Stimulated activated CD4-positive, alpha-beta T cell treated with anti-CD3 and anti-CD28 coated beads, TNF-alpha, amount 100 ng/mL, for 4 hours (primary cell): ENCODE measurements at places on chromosomes 16 and 17.

- no peak for DNase-seq
These were observed 16.1 kb downstream of the PLK1 start for GRCh38 chr16:23694644-23695373.

DNA sequence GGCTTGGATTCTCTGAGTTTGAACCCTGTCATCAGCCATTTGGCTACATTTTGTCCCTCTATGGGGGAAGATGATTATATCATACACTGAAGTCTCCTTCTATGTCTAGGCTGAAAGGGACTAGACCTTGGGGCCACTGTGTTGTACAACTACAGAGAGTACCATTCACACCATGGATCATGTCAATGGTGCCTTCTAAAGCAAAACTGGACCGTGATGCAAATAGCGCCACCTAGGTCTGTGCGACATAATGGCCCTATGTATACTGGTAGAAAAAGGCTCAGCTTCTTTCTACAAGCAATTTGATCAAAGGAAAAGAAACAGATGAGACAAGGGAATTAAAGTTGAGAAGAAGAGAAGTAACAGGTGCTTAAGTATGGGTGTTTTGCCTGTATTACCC is 100.7 kb downstream of the LYRM1 start:
- peak; percentile 3 for DNase-seq

DNA sequence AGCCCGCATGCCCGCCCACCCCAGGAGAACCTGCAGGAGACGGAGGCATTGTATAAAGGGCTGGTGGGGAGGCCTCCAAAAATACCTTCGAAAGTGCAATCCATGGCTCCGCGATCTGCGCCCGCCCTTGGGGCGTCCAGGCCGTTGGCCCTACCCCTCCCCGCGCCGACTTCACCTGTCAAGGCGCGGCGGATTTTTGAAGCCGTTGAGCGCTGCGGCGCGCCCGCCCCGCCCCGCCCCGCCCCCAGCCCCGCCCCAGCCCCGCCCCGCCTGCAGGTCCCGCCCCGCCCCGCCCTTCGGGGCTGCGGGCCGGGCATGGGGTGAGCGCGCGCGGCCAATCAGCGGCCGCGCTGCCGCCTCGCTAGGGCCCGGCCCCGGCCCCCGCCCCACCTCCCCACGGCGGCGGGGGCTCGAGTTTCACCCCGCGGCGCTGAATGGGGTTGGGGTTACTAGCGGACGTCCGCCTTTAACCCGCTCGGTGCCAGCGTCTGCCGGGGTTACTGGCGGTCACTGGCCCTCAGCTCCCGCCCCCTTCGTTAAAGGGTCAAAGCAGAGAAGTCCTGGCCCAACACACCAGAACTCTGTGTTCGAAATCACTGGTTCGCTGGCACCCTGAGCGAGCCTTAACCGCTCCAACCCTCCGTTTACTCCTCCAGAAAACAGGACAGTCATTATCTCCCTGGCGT is 13.2 kb downstream of the SREBF1 start:
- DNase-seq: peak; percentile 53

DNA sequence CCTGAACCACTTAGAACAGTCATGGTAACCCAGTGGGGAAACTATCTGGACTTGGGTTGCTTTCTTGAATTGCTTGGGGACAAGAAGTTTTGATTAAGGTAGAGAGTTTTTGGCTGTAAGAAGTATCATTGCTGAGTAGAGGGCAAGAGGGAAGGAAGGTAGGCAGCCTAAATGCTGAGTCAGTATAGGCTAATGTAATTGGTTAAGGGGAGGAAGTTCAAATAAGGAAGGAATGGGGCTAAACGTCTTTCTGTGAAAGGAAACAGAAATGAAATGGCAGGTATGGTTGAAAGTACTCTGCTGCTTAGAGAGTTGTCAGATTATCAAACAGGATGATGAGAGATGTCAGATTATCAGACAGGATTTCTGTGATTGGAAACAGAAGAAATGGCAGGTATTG is 20.3 kb downstream of the KPNB1 start:
- no peak for DNase-seq

DNA sequence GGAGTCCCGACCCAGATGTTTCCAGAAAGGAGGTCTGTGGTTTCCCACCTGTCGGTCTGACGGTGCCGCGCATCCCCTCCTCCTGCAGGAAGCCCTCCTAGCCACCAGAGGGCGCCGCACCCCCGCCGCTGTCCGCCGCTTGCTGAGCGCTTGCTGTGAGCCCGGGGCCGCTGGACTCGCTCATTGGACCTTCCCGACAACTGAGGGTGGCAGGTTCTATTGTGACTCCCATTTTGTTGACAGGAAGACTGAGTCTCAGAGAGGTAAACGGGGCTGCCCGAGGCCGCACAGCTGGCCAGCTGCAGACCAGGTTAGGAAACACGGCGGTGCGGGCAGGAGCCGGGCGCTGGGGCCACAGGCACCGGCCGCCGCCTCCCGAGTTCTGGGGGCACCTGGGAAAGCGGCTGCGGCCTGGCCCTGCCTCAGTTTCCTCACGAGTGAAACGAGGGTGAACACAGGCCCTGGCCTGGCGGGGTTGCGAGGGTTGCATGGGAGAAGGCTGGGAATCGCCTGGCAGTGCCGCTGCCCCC is 191.1 kb upstream of the CIBAR2 start:
- peak; percentile 51 for DNase-seq

- DNase-seq: no peak
These were observed 878 bp upstream of the TRIM25 start for GRCh38 chr17:56914581-56915273.

DNA sequence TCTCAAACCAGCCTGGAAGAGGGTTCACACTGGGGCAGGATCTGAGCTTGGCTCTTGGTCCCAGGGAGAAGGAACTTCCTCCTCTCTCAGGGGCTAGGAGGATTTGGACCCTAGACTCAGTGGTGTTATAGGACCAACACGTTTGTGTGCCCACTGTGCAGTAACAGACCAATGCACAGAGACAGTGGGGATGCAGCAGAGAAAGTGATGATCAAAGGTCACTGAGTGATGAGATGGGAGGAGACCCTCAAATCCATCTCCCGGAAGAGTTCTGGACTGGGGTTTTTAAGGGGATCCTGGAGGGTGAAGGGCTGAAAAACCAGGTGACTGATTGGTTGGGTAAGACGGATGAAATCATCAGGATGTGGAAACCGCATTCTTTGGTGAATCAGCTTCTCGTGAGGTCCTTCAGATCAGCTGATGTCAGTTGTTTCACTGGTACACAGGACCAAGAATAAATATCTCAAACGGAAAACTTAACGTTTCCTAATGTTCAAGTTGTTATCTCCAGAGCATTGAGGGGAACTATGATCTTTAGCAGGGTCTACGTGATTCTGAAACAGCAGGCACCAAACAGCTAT is 3.3 kb upstream of the VAC14 start:
- no peak for DNase-seq

- DNase-seq: no peak
These were observed 44.0 kb upstream of the ABCC11 start for GRCh38 chr16:48291303-48291702.

GRCh38 chr17:15092762-15093161 is 172.4 kb downstream of the PMP22 start:
- no peak for DNase-seq

GRCh38 chr17:12656354-12656753 is 9.3 kb upstream of the MYOCD start:
- DNase-seq: no peak

DNA sequence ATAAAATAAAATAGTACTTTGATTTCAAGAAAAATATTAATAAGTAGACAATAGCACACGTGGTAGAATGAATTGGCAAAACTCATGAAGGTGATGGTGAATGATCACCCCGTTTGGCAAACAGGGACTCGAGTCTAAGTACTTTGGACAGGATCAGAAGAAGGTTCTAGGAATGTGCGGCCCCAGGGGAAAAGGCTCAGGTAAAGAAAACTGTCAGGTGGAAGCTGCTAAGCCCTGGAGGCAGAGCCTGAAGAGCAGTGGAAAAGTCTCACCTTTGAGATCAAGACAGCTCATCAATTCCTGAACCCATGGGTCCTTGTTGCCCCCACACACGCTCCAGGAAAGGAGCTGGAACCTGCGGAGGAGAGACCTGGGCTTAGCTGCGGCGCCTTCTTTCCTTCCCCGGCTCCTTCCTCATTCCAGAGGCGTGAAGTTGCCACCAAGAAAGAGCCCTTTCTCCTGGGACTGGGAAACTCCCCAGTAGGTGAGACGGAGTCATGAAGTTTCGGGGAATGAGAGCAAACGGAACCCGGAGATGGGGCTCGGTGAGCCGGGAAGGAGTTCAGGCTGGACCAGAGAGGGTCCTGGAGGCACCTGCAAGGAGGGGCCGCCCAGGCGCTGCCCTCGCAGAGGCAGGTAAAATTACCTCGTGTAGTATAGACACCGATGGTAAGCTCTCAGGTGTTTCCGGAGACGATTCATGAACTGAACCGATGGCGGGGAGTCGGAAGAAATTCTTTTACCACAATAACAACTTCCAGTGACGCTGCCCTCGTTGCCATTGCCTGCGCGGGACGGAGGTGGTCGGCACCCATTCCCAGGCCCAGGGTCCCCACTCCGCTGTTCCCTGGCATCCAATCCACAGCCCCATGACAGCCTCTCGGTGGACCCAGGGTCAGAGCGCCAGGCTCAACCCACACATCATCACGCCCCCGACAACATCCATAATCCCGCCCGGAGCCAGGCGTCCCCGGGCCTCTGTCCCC is 1.2 kb upstream of the ZMYND15 start:
- DNase-seq: no peak

GRCh38 chr17:78896091-78896833 is 6.7 kb downstream of the CEP295NL start:
- no peak for DNase-seq

DNA sequence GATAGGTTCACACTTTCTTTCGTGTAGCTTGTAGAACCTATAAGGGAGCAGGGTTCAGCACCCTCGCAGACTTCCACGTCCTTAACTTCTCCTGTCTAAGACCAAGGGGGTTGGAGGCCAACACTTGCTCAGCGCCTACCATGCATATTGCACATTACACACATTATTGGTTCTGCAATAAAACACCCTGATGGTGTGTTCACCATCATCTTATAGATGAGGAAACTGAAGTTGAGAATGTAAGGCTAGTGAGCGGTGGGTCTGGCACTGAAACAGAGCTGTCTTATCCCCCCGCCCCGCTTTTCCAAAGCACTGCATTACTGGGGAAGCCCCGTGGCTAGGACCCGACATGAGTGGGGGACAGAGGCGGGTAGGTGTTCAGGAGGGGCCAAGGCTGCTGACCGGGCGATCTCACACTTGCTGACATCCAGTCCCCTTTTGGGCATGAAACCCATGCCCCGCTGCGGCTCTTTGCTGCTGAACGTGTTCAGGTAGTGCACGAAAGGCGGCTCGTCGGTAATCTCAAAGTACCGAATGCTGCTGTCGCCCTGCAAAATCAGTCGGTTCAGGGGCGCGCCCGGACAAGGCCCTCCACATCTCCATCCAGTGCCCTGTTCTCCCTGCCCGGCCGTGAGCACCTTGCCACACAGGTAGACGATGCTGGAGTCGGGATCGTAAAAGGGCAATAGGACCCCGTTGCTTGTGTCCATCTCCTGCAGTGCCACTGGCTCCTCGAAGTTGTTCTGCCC is 6.2 kb downstream of the CORO6 start:
- DNase-seq: no peak
